ENCODE measurements at places on chromosomes 13 and 19.
A peak's percentile ranks its signal among the peaks of the same experiment; 100 is the strongest.

- DNase-seq, result no peak
Measured at GRCh38 chr19:5030136-5030820, 61.4 kb downstream of the KDM4B start.

GRCh38 chr19:19687090-19687489 is 18.5 kb downstream of the ZNF101 start:
- no peak for DNase-seq

- no peak for DNase-seq
Measured at GRCh38 chr19:44725251-44725650, 23.3 kb upstream of the BCL3 start.

DNA sequence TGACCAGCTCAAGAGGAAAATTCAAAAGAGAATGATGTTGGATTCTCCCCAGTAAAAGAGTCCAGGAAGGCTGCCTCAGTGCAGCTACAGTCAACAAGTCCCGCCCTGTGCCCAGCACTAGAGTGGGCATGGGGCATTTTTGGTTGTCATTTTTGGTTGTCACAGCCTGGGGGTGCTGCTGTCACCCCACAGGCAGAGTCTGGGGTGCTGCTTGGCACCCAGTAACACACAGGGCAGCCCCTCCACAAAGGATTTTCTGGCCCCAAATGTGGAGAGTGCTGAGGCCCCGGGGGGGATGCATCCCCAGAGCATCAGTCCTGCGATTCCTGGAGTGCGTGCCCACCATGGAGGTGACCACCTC is 28.2 kb upstream of the TMEM255B start:
- DNase-seq, result no peak

DNA sequence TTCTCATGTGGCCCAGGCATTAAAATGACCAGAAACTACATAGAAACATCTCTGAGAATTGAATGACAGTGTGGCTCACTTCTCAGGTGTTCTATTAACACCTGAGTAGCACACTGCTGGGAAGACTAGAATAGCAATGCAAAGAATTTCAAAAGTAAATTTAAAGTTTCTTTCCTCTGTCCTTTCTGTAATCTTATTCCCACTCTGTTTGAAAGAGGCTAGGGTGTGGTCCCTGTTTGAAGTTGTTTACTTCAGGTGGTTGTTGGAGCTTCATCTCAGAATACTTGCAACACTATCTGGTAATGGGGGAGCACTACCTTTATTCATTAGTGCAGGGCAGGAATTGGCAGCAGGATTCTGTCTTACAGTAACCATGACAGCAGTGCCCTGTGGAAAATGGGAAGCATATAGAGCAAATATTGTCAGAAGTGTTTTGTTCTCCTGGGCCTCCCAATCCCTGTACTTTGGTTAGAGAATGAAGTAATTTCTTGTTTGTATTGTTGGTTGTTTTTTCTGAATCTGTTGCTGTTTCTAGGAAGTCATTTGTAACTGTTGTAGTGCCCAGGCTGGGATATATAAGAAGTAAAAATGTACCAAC is 1210.2 kb upstream of the ATXN8OS start:
- no peak for DNase-seq

DNA sequence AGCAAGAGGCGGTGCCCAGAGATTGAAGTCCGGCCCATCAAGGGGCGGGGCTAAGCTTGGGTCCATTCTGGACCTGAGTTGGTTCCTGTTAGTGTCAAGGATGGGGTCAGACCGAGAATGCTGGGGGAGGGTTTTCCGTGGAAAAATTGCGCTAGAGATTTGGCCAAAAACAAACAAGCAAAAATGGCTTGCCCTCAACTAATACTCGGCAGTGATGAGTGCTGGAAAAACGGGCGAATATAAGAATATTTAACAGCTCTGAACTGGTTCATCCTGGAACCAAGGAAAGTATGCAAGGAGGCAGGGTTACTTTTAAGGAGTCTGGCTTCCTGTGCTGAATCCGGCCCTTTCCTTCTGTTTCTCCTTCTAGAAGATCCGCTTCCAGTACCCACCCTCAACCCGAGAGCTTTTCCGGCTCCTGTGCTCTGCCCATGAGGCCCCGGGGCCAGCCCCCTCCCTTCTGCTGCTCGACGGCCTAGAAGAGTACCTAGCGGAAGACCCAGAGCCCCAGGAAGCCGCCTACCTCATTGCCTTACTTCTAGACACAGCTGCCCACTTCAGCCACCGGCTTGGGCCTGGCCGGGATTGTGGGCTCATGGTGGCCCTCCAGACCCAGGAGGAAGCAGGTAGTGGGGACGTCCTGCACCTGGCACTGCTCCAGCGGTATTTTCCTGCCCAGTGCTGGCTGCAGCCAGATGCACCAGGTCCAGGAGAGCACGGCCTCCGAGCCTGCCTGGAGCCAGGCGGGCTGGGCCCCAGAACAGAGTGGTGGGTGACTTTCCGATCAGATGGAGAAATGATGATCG is 880 bp downstream of the SWSAP1 start:
- peak; percentile 68 for DNase-seq

GRCh38 chr19:11821474-11822109 is 7.5 kb downstream of the ZNF440 start:
- DNase-seq, result no peak

DNA sequence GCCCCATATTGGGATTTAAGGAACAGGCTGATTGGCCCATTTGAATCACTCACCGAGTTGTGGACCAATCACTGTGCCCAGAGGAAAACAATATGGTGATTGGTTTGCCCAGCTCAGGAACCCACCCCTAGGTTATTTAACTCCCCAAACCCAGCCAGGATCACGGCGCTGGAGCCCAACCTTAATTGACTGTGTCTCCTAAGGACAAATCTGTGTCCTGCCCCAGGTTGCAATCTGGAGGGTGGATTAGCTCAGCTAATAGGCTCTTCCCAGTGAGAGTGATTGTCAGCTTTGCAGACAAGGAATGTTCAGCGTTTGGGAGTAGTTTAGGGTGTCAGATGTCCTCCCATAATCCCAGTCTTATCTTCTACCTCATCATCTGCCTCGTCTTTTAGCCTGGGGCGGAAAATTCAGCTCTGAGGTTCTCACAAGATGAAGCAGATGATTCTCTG is 3.5 kb upstream of the ZNF358 start:
- DNase-seq, result no peak

DNA sequence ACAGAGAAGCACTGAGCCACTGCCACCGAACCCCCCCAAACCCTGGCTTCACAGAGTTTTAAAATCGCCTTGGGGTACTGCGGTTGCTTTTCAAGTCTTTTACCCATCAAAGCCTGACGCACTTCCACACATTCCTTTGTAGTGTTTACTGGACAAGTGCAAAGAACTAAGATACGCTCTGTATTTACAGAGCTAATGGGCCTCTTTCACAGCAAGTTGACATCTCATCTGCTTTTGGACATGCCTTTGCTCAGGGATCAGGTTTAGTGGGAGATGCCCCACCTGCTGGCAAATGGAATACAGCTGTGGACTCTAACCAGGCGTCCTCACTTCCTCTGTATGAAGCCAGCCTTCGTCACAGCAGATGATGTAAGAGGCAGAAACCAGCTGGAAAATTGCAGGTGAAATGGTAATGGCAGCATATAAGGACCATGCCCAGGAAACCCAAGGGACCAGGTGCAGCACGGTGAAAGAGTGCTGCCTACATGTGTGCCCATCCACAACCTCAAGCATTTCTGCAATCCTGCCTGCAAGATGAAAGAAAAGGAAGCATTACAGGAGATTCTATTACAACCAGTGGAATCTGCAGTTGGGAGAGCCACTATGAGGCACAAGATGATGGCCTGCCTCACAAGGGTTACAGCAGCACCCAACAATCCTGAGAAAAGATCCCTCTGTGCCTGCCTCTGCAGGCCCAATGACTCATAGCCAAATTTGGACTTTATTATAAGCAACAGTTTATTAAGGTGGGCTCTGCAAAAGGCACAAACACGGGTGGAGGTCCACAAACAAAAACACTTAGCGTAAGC is 34.7 kb downstream of the BRD4 start:
- DNase-seq, result peak; percentile 61

- DNase-seq, result no peak
Measured at GRCh38 chr13:112747256-112747655, 57.4 kb downstream of the ATP11A start.

GRCh38 chr13:46058268-46058667 is 5.7 kb upstream of the ZC3H13 start:
- DNase-seq, result no peak

GRCh38 chr13:21020581-21020980 is 40.8 kb downstream of the LATS2 start:
- DNase-seq, result no peak
